Stimulated activated CD8-positive, alpha-beta memory T cell treated with anti-CD3 and anti-CD28 coated beads, Interleukin-15, amount 100 ng/mL, for 24 hours (primary cell): ENCODE measurements at places on chromosomes 11 and 22.

- DNase-seq: no peak
Observed at GRCh38 chr11:134562941-134563471, 151.0 kb upstream of the B3GAT1 start.

- DNase-seq: no peak
Observed at GRCh38 chr11:22341588-22341931, 3.4 kb downstream of the SLC17A6 start.

DNA sequence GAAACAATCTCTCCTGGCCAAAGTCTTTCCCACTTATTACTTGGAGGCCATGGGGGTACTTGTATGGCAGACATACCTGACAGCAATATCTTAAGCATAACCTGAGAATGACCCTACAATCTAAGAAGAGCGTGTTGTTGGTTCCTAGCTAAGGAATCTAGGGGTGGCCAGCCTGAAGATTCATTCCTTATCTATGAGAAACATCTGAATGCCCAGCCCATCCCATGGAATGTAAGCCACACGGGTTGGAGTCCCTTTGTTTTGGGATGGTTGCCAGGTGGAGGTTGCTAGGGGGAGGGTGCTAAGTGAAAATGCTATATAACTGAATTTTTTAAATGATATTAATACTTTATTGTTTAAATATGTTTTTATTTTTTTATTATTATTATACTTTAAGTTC is 725.0 kb downstream of the ETS1 start:
- DNase-seq: no peak

- no peak for DNase-seq
Observed at GRCh38 chr22:21051831-21052400, 6.2 kb downstream of the LRRC74B start.

DNA sequence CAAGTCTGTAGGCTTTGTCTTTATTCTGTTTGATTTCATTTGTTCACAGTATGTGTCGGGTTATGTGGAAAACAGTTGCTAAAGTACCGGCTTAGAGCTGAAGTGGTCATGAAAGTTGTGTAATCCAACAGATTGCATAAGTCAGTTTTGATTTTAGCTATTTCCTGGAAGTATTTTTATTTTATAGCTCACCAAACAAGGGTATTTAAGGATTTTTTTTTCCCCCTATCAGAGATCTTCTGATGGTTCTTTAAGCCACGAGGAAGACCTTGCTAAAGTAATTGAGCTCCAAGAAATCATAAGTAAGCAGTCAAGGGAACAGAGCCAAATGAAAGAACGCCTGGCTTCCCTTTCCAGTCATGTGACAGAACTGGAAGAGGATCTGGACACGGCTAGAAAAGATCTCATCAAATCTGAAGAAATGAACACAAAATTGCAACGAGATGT is 55.9 kb downstream of the PPFIA1 start:
- no peak for DNase-seq

- DNase-seq: no peak
Observed at GRCh38 chr11:109957000-109957399, 136.2 kb upstream of the ZC3H12C start.

DNA sequence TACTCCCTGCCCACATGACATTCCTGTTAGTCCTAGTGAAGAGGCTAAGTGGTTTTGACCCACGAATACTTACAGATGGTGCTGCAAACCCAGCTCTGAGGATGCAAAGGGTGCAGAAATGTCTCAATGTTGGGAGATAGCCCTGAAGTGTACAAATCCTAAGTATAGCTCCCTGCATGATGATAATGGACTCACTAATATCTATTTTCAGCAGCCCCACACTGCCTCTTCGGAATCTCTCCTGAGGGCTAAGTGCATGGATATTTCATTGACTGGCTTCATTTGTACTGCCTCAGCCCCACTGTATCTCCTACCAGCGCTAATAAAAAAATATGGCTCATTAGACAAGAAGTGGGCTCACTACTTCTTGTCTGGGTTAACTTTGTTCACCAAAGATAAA is 114.5 kb downstream of the KIRREL3 start:
- no peak for DNase-seq

DNA sequence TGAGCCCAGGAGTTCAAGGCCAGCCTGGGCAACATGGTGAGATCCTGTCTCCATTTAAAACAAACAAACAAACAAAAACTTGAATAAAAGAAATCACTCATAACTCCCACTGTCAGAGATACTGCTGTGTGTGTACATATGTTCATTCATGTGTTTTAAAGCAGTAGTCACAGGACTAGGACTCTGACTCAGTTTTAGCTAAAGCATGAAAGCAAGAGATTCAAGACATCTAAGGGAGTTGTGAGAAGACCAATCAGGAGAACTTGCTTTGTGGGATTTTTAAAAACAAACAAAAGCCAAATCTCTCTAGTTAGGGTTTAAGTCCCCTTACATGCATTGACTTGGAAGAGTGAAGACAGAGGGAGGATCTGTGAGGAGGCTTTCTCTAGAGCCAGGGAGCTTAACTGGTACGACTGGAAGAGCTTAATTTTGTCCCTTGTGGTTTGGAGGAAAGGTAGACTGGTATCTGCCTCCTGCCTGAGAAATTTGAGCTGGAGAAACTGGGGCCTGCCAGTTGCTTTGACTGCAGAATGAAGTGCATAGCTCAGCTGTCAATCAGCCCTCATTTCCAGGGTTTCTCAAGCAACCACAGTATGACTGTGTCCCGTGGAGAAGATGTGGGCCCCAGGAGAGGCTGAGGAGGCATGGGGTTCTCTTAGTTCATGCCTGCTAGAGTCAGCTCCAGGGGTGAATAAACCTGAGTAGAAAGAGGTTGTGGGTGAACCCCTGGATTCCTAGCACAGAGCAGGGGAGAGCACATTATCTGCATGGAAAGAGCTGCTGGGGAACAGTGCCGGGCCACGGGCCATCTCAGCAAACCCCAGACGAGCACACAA is 30.6 kb downstream of the EXPH5 start:
- no peak for DNase-seq

DNA sequence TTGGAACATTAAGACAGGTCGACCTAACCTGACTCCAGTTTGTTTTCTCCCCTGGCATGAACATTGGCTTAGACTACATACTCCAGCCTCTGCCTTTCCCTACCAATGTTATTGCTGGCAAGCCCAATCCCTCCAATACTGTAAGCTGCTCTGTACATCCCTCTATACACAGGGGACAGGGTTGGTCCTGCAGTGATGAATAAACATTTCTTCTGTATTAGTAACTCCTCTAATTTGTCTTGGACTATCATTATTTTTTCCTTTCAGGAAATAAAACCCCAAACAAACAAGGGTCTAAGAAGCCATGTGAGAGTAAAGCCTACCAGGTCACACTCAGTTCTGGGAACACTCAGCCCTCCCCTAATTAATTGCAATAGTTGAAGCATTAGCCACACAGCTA is 35.1 kb upstream of the FJX1 start:
- no peak for DNase-seq

GRCh38 chr22:41285441-41285819 is 557 bp downstream of the RANGAP1 start:
- DNase-seq: peak; percentile 60

- DNase-seq: no peak
Observed at GRCh38 chr11:93969925-93970922, 50.9 kb upstream of the HEPHL1 start.

- DNase-seq: no peak
Observed at GRCh38 chr22:25067851-25068421, 115.4 kb downstream of the KIAA1671 start.

- DNase-seq: no peak
Observed at GRCh38 chr11:43685440-43685839, 4.9 kb downstream of the HSD17B12 start.

GRCh38 chr22:43213051-43213450 is 26.1 kb upstream of the TTLL12 start:
- no peak for DNase-seq

DNA sequence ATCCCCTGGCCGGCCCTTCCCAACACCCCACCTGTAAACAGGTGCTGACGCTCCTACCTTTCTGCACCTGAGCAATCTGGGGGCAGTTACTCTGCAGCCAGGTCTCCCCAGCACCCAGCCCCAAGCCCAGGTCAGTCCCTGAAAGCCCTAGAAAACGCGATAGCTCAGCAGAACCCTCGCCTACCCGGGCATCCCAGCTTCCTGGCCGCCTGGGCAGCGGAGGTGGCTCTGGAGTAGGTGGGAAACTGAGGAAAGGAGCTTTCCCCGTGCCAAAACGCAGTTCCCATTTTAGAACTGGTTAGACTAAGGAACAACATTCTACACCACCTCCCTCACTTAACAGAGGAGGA is 445 bp downstream of the SYTL2 start:
- DNase-seq: no peak

DNA sequence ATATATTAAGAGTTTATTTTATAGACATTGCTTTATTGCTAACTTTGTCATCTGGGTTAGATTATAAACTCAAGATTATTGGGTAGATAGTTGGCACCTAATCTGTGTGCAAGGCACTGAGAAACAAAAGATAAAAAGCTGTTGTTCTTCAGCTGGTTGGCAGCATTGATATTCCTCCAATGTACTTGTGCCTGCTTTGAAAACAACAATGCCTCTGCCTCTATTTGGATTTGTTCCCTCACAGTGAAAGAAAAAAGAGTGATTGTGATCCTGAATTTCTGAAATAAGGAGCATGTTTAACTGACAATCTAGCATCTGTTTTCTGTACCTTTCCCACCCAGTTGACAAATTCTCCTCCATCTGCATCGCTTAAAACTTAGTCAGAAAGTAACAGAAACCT is 98.3 kb downstream of the TYR start:
- DNase-seq: no peak

GRCh38 chr22:30272781-30273601 is 6.3 kb upstream of the OSM start:
- DNase-seq: no peak

- no peak for DNase-seq
Observed at GRCh38 chr22:17978027-17978426, 46.3 kb downstream of the MICAL3 start.

- DNase-seq: no peak
Observed at GRCh38 chr11:6607190-6607795, 3.7 kb downstream of the ILK start.

GRCh38 chr22:46224044-46224897 is 25.8 kb downstream of the CDPF1 start:
- no peak for DNase-seq
